Activated naive CD8-positive, alpha-beta T cell treated with anti-CD3 and anti-CD28 coated beads for 36 hours (primary cell): ENCODE measurements at places on chromosomes 3 and 15.

DNA sequence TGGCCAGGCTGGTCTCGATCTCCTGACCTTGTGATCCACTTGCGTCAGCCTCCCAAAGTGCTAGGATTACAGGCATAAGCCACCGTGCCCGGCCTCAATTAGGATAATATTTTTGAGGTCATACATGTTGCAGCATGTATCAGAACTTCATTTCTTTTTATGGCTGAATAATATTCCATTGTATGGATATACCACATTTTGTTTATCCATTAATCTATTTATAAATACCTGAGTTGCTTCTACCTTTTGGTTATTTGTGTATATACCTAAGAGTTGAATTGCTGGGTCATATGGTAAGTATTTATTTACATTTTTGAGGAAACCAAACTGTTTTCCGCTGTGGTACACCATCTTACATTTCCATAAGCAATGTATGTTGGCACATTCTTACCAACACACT lies 18.1 kb upstream of the PYGO1 start:
- no peak overlapping the region for H3K4me3 ChIP-seq
- peaks cover 10% of the 10 kb centered on the region for H3K27me3 ChIP-seq
- H3K27ac ChIP-seq: no peak overlapping the region
- DNase-seq: no peak

DNA sequence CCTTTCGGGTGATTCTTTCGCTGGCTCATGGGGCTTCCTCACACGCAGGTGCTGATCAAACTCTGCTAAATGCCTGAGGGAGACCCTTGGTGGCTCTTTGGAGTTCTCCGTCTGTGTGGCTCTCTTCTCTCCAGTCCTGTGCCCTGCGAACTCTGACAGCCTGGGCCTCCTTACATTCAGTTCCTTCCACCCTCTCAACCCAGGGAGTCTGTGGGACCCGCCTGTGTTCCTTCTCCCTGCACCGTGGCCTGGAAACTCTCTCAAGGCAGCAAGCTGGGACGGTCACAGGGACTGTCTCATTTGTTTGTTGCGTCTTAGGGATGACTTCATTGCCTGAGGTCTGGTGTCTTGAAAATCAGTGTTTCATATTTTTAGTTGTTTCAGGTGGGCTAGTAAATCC lies 37.0 kb upstream of the CORO2B start:
- DNase-seq: no peak
- peaks cover 14% of the 10 kb centered on the region for H3K27me3 ChIP-seq
- no peak overlapping the region for H3K27ac ChIP-seq
- H3K4me3 ChIP-seq: no peak overlapping the region
- no peaks in the 10 kb centered on the region for H3K36me3 ChIP-seq
- H3K4me1 ChIP-seq: peaks cover under 1% of the 10 kb centered on the region

GRCh38 chr3:50243543-50243895 lies 7.5 kb downstream of the GNAI2 start:
- no peak for DNase-seq
- no peaks in the 10 kb centered on the region for H3K27me3 ChIP-seq
- H3K27ac ChIP-seq: peak overlapping the region; percentile 95
- peaks cover 5% of the 10 kb centered on the region for H3K36me3 ChIP-seq

DNA sequence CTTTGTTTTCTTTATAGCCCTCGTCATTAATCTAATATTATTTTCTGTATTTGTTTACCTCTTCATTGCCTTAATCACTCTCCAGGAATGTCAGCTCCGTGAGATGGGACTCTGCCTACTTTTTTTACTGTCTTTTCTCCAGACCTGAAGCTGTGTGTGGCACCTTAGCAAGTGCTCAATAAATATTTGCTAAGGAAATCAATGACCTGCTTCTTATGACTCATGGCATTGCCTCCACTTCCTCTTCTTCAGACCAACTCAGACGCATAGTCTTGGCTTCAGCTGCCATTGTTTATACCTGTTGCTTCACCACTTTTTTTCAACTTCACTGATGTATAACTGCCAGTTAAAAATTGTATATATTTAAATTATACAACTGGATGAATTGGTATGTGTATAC lies 218.5 kb upstream of the CMC1 start:
- no peak overlapping the region for H3K27ac ChIP-seq
- peaks cover 3% of the 10 kb centered on the region for H3K4me1 ChIP-seq
- no peak for DNase-seq
- H3K36me3 ChIP-seq: peaks cover 8% of the 10 kb centered on the region

DNA sequence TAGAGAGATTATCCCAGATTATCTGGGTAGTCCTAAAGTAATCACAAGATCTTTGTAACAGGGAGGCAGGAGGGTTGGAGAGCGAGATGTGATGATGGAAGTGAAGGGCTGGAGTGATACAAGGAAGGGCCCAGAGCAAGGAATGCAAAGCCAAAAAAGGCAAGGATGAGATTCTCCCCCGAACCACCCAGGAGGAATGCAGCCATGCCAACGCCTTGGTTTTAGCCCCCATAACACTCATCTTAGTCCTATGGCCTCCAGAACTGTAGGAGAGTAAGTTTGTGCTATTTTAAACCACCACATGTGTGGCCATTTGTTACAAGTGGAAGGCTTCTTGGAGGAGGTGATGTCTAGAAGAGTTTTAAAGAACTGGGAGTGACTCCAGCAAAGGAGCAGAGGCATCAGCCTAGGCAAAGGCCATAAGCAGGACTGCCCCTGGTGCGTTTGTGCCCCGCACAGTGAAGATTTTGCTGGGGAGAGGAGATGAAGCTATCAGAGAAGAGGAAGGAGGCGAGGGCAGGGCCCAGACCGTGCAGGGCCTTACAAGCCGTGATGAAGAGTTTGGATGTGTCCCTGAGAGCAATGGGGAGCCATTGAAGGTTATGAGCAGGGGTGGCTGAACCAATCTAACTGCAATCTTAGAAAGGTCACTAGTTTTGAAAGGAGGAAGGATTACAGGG lies 25.3 kb upstream of the CORO2B start:
- H3K27me3 ChIP-seq: peaks cover 54% of the 10 kb centered on the region
- H3K27ac ChIP-seq: no peak overlapping the region
- peaks cover 3% of the 10 kb centered on the region for H3K4me1 ChIP-seq
- no peak for DNase-seq

DNA sequence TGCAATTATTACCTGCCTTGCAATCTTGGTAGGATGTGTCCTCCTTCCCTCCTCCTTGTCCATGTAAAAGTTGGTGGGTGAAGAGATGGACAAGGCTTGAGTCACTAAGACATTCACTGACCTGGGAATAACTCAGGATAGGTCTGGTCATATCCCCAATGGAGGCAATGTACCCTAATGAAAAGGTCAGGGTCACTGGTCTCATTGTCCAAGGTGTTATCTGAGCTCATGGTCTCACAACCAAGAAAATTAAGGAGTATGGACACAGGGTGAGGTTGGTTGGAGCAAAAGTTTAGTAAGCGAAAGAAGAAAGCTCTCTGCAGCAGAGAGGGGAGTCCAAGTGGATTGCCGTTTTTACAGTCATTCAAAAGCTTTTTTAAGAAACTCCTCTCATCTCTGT lies 179.0 kb downstream of the SNRPN start:
- no peak overlapping the region for H3K4me3 ChIP-seq
- no peaks in the 10 kb centered on the region for H3K27me3 ChIP-seq
- no peaks in the 10 kb centered on the region for H3K4me1 ChIP-seq
- H3K27ac ChIP-seq: no peak overlapping the region
- DNase-seq: no peak

GRCh38 chr15:99135194-99135593 lies 30.3 kb downstream of the SYNM start:
- H3K27me3 ChIP-seq: no peaks in the 10 kb centered on the region
- H3K4me3 ChIP-seq: no peak overlapping the region
- no peak for DNase-seq
- no peaks in the 10 kb centered on the region for H3K4me1 ChIP-seq
- H3K36me3 ChIP-seq: no peaks in the 10 kb centered on the region

- H3K4me1 ChIP-seq: peaks cover 11% of the 10 kb centered on the region
- no peaks in the 10 kb centered on the region for H3K36me3 ChIP-seq
- H3K27ac ChIP-seq: no peak overlapping the region
These were observed 189.8 kb upstream of the PROK2 start for GRCh38 chr3:71974786-71975185.

DNA sequence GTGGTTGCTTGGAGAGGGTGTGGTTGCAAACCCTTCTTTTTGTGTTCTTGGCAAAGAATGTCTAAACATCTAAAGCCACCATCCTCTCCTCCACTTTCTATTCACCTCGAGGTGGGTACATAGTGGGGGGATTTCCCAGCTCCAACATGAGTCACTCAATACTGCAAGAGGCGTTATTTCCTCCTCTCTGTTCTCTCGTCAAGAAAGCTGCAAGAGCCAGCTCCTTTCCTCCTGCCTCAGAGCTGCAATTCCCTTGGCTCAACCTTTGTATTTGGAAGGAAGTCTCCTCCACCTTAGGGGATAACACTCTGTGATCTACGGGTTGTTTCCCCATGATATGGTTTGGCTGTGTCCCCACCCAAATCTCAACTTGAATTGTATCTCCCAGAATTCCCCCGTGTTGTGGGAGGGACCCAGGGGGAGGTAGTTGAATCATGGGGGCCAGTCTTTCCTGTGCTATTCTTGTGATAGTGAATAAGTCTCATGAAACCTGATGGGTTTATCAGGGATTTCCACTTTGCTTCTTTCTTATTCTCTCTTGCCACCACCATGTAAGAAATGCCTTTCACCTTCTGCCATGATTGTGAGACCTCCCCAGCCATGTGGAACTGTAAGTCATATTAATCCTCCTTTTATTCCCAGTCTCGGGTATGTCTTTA lies 138.4 kb downstream of the PLCL2 start:
- no peaks in the 10 kb centered on the region for H3K27me3 ChIP-seq
- peaks cover 63% of the 10 kb centered on the region for H3K4me1 ChIP-seq
- peak overlapping the region; percentile 93 for H3K27ac ChIP-seq
- peak; percentile 63 for DNase-seq

DNA sequence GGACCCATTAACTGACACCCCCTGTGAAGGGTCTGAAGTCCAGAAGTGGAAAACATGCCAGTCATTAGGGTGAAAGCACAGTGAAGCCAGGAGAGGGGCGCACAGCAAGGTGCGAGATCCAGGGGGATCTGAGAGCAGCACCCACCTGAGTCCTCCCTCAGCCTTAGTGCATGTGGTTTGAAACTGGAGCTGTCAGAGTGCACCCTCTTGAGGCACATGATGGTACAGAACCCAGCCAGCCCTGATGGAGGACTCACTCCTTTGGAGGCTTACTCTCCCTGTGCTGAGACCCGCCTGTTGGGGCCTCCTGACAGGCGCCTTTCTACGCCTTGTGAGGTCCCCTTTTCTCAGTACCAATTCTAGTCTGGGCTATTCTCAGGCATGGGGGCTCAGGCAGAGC lies 77.8 kb downstream of the IL20RB start:
- H3K36me3 ChIP-seq: no peaks in the 10 kb centered on the region
- H3K27me3 ChIP-seq: peaks cover 24% of the 10 kb centered on the region
- peaks cover 10% of the 10 kb centered on the region for H3K4me1 ChIP-seq
- no peak overlapping the region for H3K4me3 ChIP-seq

GRCh38 chr3:55198554-55198953 lies 270.7 kb upstream of the LRTM1 start:
- no peaks in the 10 kb centered on the region for H3K36me3 ChIP-seq
- no peaks in the 10 kb centered on the region for H3K4me1 ChIP-seq
- no peaks in the 10 kb centered on the region for H3K27me3 ChIP-seq
- DNase-seq: no peak

DNA sequence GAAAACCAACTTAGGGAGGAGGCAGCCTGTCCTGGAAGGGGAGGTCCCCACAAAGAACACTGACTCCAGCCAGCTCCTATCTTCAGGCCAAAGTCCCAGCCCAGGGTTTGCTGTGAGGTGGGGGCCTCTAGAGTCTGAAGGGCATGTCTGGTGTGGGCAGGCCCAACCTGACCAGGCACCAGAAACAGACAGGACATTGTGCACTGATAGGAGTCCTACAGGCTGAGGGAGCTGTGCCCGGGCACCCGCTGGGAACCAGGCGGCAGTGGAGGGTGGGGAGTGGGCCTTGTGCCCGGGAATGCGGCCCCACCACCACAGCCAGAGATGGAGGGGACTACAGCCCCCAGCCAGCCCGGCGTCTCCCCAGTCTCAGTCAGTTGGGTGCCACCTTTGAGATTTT lies 161.4 kb downstream of the WNT7A start:
- no peaks in the 10 kb centered on the region for H3K27me3 ChIP-seq
- no peak overlapping the region for H3K27ac ChIP-seq
- no peaks in the 10 kb centered on the region for H3K36me3 ChIP-seq
- no peak for DNase-seq

DNA sequence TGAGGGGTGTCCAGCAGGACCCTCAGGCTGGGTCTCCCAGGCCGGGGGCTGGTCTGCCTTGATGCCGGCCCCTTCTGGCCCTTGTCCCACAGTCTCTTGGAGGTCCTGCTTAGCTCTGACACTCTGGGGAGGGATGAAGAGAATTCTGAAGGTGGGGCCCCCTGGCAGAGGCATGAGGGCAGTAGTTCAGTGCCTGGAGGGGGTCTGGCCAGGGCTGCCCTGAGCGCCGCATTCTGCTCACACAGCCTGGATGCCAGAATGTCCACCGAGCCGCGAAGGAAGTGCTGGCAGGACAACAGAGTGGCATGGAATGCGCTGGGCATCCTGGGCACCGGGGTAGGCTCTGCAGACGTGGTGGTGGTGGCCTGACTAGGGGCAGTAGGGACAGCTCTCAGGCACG lies 55.5 kb downstream of the SMAD6 start:
- DNase-seq: no peak
- peaks cover 10% of the 10 kb centered on the region for H3K27me3 ChIP-seq
- no peak overlapping the region for H3K4me3 ChIP-seq
- H3K4me1 ChIP-seq: peaks cover 5% of the 10 kb centered on the region
- no peaks in the 10 kb centered on the region for H3K36me3 ChIP-seq
